Epithelial cell of prostate (primary cell): ENCODE measurements at places on chromosomes 11 and 22.

GRCh38 chr11:88508759-88509581, 171.4 kb upstream of the CTSC start:
- no peak for DNase-seq

DNA sequence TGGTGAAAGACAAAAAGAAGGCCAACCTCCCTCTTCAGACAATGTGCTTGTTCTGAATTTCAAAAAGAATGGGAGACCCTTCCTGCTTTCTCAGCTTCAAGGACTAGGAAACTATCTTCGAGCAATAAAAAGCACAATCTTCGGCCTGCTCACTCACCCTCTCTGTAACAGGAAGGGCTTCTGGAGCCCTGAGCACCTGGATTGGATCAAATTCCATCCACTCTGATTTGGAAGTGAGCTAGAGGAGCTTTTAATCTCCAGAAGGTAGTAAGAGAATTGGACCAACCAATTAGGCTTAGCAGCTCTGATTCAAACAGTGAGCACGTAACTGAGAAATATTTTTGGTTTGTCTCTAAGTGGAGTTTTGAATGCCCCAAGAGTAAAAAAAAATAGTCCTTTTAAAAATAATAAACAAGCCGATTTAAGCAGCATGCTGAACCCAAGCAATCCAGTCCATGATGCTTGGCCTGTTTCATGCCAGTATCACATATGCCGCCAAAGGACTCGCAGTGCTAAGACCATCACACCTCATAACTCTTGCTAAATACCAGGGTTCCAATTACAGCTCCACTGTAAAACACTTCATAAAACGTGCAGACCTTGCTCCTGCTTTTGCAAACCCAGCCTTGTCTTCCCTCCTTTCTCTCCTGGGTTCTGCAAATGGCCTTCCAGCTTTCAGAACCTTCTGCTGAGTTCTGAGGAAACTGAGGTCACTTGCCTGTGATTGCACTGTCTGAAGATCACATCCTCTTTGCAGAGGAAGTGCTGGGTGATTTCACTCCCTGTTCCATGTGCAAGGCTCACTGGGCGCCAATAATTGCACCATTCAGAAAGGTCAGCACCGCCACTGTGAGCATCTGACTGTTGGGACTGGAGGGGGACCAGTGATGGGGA, 74.4 kb downstream of the SLC1A2 start:
- no peak for DNase-seq

DNA sequence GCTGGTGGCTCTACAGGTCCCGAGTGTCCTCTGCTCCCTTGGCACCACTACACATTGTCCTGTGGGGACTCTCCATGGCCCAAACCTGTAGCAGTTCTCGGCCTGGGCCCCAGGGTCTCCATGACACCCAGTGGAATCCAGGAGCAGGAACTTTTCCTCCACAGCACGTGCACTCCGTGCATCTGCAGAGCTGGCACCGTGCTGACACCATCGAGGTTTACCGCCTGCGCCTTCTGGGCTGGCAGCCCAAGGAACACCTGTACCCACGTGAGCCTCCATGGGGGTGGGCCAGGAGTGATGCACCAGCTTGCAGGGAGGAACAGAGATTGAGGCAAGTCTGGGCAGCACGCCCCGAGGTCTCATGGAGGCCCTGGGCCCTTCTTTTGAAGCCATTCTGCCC, 25.2 kb downstream of the TSPAN32 start:
- DNase-seq: no peak

DNA sequence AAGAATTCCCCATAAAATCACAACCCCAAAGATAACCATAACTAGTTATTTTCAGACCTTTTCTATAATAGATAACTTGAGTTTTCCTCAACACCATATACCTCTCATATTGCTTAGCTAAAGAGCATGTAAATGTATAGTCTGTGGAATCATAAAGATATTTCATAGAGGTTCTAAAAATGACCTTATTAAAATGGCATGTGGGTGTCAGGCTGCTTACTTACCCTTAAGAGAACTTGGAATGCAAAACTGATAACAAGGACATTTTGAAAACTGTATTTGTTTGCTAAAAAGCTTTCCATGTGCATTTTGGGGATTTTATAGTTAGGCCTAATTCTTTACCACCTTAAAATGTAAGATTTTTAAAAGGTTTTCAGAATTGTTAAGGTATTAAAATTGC, 4.7 kb downstream of the SIK2 start:
- no peak for DNase-seq

DNA sequence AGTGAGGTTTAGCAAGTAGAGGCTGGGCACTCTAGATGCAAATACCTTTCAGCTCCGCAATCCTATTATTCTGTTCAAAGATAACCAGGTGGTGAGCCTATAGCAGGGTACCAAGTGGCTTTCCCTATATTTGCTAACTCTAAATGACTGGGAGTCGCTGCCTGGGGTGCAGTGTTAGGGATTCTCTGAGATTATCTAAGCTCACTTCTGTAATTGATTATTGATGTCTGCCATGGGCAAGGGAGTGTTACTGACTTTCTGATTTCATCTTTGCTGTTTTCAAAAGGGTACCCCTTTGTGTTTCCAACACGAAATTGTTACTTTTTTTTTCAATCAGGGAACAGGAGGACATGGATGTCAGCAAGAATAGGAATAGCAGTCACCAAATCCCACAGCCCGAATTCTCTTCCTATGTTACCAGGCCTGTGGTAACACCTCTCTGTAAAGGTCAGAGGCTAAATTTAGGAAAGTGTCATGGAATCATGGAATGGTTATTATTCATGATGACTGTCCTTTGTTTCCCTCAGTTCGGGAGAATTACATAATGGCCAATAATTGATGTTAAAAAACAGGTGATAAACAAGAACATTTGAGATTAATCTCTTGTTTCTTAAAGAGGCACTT, 62.6 kb upstream of the CRYBB3 start:
- no peak for DNase-seq

GRCh38 chr11:67656278-67656922, 5.9 kb upstream of the ACY3 start:
- peak; percentile 89 for DNase-seq

GRCh38 chr11:92759571-92760214, 209.8 kb upstream of the MTNR1B start:
- no peak for DNase-seq

- peak; percentile 48 for DNase-seq
These were observed 69.5 kb upstream of the CSNK2A3 start for GRCh38 chr11:11422411-11423128.

- DNase-seq: no peak
These were observed 388.8 kb upstream of the B3GAT1 start for GRCh38 chr11:134800826-134801225.

GRCh38 chr11:27234961-27235360, 128.1 kb downstream of the CCDC34 start:
- no peak for DNase-seq

DNA sequence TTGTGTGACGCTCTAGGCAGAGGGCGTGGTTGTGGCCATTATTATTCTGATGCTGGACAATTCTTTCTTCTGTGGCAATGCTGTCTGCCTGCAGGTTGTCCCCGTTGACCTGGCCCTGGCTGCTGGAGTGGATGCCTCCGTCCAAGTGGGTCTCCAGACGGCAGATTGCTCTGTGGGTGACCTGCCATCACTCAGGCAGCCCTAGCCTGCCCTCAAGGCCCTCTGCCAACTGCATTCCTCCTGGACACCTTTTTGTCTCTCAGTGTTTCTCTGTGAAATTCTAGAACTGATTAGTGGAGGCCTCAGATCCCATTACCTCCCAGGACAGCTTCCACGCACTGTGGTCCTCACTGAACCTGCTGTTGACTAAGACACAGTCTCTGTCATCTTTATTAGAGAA, 86.7 kb downstream of the TBC1D22A start:
- no peak for DNase-seq

DNA sequence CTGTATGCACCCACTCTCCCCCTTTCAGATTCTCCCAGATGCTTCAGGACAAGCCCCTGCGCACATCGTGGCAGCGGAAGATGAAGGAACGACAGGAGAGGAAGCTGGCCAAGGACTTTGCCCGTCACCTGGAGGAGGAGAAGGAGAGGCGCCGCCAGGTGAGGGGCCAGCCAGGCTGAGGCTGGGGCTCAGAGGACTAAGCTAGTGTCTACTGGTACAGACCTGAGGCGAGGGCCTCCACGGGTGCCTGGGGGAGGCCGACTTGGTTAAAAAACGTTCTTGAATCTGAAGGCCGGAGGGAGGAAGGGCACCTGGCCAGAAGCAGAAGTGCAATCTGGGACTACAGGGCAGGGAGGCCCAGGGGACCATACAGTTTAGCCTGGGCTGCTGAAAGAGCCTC, 6.0 kb downstream of the CCDC86 start:
- DNase-seq: no peak

- peak; percentile 81 for DNase-seq
These were observed 2.7 kb downstream of the DTX4 start for GRCh38 chr11:59174664-59175033.

DNA sequence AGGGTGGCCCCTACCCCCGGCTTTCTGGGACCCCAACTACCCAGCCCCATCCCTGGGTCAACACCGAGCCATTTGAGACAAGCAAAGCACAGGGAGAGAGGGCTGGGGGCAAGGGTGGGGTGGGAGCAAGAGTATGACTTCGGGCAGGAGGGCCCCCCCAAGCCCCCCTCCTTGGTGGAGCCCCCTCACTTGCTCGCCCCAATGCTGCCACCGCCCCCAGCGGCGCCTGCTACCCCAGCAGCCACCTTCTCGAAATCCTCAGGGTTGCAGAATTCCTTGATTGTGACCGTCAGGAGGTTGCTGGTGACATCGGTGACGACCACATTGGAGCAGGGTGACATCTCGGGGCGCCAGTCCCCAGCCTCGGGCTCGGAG, 6.0 kb downstream of the CBX6 start:
- DNase-seq: no peak

DNA sequence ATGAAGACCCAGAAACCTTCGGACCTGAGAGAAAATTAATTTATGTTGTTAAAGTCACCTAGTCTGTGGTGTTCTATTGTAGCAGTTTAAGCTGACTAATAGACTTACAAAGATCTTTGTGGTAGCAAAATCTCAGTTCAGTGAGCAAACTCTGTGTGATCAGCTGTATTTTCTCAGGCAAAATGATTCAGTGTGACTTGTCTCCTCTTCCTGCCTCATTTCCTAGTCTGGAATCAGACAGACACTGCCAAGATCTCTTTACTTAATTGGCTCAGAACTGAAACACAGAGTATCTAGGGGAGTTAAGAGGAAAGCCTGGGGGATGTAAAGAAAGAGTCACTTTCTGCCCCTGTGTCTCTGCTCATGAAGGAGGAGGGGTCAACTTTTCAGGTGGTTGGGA, 564.7 kb downstream of the KCNA4 start:
- DNase-seq: peak; percentile 41

DNA sequence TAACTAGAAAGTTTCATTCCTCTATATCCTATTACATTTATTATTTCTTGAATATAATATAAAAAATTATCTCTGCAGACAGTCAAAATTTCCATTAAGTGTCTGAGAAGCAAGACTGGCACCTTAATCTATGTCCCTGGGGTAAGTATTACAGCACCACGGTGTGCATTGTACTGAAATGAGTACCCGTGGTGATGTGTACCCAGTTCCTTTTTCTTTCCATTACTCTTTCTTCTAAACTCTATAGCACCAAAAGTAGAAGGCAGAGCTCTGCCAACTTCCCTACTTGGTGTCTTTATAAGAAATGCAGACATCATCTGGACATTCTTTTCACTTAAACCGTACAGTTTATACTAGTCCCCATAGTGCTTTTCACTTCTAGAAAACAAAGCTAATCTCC, 161.7 kb downstream of the GUCY1A2 start:
- no peak for DNase-seq
